ENCODE measurements at places on chromosomes 7 and 10. TPM values are rescaled to one million over a fixed set of nuclear protein-coding genes. Genes with fewer than 3 reads are reported as not detected.

Gene AASS
- total RNA-seq, result 2.1 TPM

Gene C7orf57
- 0.56 TPM for total RNA-seq

Gene RNF133
- total RNA-seq, result not detected

Gene COL13A1
- not detected for total RNA-seq

Gene TSPAN12
- total RNA-seq, result not detected

Gene GIMAP1
- total RNA-seq, result 8.8 TPM

Gene KNDC1
- 0.36 TPM for total RNA-seq

Gene C7orf33
- not detected for total RNA-seq

Gene NAT16
- total RNA-seq, result not detected

Gene OSBPL3
- total RNA-seq, result 34.7 TPM

Gene HK1
- total RNA-seq, result 169 TPM

Gene COMMD3
- total RNA-seq, result 55.8 TPM

Gene DNA2
- total RNA-seq, result 25.8 TPM

Gene TDRD1
- 0.24 TPM for total RNA-seq

Gene SPDYE9
- total RNA-seq, result not detected

Gene RAMP3
- not detected for total RNA-seq

Gene CALML3
- total RNA-seq, result not detected

Gene OR13A1
- not detected for total RNA-seq

Gene TMEM236
- 0.11 TPM for total RNA-seq

Gene CYP2C18
- total RNA-seq, result not detected

Gene OGDHL
- total RNA-seq, result not detected

Gene KCNMA1
- total RNA-seq, result not detected

Gene SLC29A3
- total RNA-seq, result 3.6 TPM

Gene CCDC172
- not detected for total RNA-seq

Gene ITGB8
- total RNA-seq, result 1.3 TPM

Gene TUBAL3
- total RNA-seq, result 0.19 TPM

Gene SLC39A12
- total RNA-seq, result not detected

Gene OR2A1
- total RNA-seq, result not detected

Gene RHOBTB1
- 0.64 TPM for total RNA-seq

Gene MACROH2A2
- 0.43 TPM for total RNA-seq

Gene CRYGN
- not detected for total RNA-seq

Gene OPN4
- not detected for total RNA-seq

Gene GBX1
- not detected for total RNA-seq

Gene PTPRE
- total RNA-seq, result 147 TPM

Gene SOSTDC1
- not detected for total RNA-seq

Gene SLC13A4
- not detected for total RNA-seq

Gene ENO4
- total RNA-seq, result not detected

Gene TEX36
- not detected for total RNA-seq

Gene PON1
- not detected for total RNA-seq

Gene INHBA
- total RNA-seq, result 1.2 TPM

All from natural killer cell treated with Interleukin-12 subunit alpha and Interleukin-12 subunit beta and Interleukin-15 and Interleukin-18, amount 100 ng/mL, for 72 hours (primary cell).